ENCODE measurements at places on chromosomes 5 and 9. TPM values are rescaled to one million over a fixed set of nuclear protein-coding genes. Genes with fewer than 3 reads are reported as not detected.
A peak's percentile ranks its signal among the peaks of the same experiment; 100 is the strongest.

The AMBP gene
- not detected for total RNA-seq

The PCDHA4 gene
- total RNA-seq = 1.9 TPM

The ADAMTS13 gene
- 2.2 TPM for total RNA-seq

The GRK6 gene
- 17.3 TPM for total RNA-seq

DNA sequence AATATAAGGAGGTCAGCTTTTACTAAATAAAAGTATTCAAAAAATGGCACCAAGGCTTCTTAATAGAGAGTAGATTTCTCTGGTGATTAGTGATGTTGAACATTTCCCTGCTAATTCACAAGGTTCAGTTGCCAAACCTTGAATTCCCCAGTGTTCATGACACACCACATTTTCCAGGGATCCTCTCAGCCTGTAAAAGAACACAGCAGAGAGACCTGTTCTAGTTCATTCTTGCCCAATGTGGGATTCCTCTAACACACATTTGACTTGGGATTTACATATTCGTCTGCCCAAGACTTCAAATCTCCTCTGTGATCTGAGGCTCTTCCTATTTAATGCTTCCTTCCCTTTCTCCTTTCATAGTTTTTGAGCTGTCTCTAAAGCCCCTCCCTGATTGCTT, 273.2 kb upstream of the CDH9 start:
- peak; percentile 17 for DNase-seq

DNA sequence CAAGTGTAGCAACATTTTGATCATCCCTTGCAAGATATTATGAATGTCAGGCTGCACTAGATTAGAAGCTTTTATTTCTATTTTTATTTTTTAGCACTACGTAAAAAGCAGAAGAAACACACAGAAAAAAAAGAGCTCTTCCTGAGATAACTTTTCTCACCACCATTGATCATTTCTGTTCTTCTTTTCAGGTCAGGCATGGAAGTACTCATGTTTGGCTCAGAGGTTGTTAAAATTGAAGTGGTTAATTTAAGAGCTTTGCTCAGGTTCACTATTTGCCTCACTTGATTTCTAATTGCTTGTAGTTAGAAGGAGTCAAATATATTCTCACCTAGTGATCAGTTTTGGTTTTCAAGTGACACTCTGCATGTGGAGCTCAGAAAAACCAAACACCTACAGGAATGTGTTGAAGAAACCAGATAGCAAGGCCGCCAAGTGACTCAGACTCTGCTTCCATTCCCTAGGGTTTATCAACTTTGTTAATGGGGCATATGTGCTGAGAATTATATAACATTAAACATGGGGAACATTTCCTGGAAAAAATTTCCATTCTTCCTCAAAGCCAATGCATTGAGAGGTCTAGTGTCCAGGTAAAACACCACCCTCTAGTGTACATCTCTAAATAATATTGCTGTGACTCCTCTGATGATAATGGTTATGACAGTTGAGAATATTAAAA, 679.8 kb downstream of the CETN3 start:
- no peak for DNase-seq

Data from umbilical cord (tissue), 2 donors.